Mesothelial cell of epicardium (in vitro differentiated cells): ENCODE measurements at places on chromosomes 12 and 14.

GRCh38 chr14:75375983-75376382 lies 51.8 kb upstream of the JDP2 start:
- no peak for DNase-seq
- H3K4me1 ChIP-seq: peaks cover 9% of the 10 kb centered on the region
- H3K27me3 ChIP-seq: peaks cover 6% of the 10 kb centered on the region
- no peaks in the 10 kb centered on the region for H3K36me3 ChIP-seq
- H3K27ac ChIP-seq: no peak overlapping the region

GRCh38 chr12:114697741-114698565 lies 14.0 kb upstream of the TBX3 start:
- peak overlapping the region; percentile 100 for H3K27ac ChIP-seq
- DNase-seq: no peak
- no peaks in the 10 kb centered on the region for H3K27me3 ChIP-seq
- H3K4me3 ChIP-seq: peak overlapping the region; percentile 92
- H3K4me1 ChIP-seq: peaks cover 88% of the 10 kb centered on the region
- no peaks in the 10 kb centered on the region for H3K36me3 ChIP-seq

DNA sequence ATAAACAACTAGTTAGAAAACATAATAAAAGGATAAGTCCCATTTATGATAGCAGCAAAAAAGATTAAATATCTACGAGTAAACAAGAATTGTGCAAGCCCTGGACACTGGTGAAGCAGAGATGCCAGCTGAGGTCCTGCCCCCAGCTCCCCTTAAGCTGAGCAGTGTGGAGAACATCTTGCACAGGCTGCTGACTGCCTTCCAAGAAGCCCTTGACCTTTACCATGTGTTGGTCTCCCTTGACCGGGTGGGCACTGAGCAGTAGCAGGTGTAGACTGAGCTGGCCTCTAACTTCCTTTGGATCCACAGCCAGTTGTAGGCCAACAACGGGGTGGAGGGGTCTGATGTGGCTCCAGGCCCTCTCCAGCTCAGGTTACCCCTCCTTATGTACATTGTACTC lies 47.7 kb upstream of the PAPLN start:
- H3K4me1 ChIP-seq: no peaks in the 10 kb centered on the region
- H3K4me3 ChIP-seq: no peak overlapping the region
- no peak for DNase-seq
- no peaks in the 10 kb centered on the region for H3K27me3 ChIP-seq
- peaks cover 41% of the 10 kb centered on the region for H3K36me3 ChIP-seq
- no peak overlapping the region for H3K27ac ChIP-seq

GRCh38 chr12:26205941-26206340 lies 10.6 kb downstream of the SSPN start:
- peaks cover 3% of the 10 kb centered on the region for H3K4me1 ChIP-seq
- no peak overlapping the region for H3K4me3 ChIP-seq
- H3K36me3 ChIP-seq: no peaks in the 10 kb centered on the region
- H3K27ac ChIP-seq: no peak overlapping the region

- peak overlapping the region; percentile 60 for H3K27ac ChIP-seq
- no peak overlapping the region for H3K4me3 ChIP-seq
- no peak for DNase-seq
- peaks cover 33% of the 10 kb centered on the region for H3K36me3 ChIP-seq
Measured at GRCh38 chr12:102051431-102051965, 10.3 kb downstream of the WASHC3 start.

DNA sequence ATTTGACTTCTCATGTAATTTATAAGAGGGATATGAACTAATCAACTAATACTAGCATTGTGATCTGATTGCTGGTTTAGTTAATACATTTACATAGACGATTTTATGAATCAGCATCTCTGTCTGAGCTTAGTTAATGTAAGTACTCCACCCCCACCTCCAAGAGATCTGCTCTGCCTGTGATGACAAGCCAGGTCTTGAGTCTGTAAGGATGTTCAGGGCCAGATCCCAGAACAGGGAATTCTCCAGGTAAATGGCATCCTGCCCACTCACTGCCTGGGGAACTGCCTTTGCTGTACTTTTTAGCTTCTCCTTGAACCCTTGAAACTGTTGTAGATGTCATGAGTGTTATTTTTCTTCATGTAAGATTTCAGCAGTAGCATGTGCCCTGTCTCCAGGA lies 289.8 kb downstream of the RGS6 start:
- H3K36me3 ChIP-seq: no peaks in the 10 kb centered on the region
- no peak for DNase-seq
- no peak overlapping the region for H3K4me3 ChIP-seq
- H3K27ac ChIP-seq: no peak overlapping the region

- H3K27ac ChIP-seq: peak overlapping the region; percentile 87
Measured at GRCh38 chr12:48924617-48925303, 532 bp downstream of the FKBP11 start.

- no peak overlapping the region for H3K27ac ChIP-seq
- peaks cover 25% of the 10 kb centered on the region for H3K4me1 ChIP-seq
- DNase-seq: no peak
- H3K36me3 ChIP-seq: peaks cover 2% of the 10 kb centered on the region
- no peaks in the 10 kb centered on the region for H3K27me3 ChIP-seq
Measured at GRCh38 chr12:11681207-11681606, 31.7 kb downstream of the ETV6 start.

- no peak for DNase-seq
- H3K4me3 ChIP-seq: no peak overlapping the region
- H3K27ac ChIP-seq: no peak overlapping the region
- H3K36me3 ChIP-seq: peaks cover 2% of the 10 kb centered on the region
- peaks cover 14% of the 10 kb centered on the region for H3K4me1 ChIP-seq
Measured at GRCh38 chr12:1099158-1099557, 108.1 kb downstream of the ERC1 start.

- peak overlapping the region; percentile 74 for H3K27ac ChIP-seq
- H3K27me3 ChIP-seq: no peaks in the 10 kb centered on the region
- H3K4me1 ChIP-seq: peaks cover 59% of the 10 kb centered on the region
- H3K36me3 ChIP-seq: no peaks in the 10 kb centered on the region
- no peak overlapping the region for H3K4me3 ChIP-seq
- no peak for DNase-seq
Measured at GRCh38 chr12:47825173-47825639, 5.5 kb upstream of the HDAC7 start.

DNA sequence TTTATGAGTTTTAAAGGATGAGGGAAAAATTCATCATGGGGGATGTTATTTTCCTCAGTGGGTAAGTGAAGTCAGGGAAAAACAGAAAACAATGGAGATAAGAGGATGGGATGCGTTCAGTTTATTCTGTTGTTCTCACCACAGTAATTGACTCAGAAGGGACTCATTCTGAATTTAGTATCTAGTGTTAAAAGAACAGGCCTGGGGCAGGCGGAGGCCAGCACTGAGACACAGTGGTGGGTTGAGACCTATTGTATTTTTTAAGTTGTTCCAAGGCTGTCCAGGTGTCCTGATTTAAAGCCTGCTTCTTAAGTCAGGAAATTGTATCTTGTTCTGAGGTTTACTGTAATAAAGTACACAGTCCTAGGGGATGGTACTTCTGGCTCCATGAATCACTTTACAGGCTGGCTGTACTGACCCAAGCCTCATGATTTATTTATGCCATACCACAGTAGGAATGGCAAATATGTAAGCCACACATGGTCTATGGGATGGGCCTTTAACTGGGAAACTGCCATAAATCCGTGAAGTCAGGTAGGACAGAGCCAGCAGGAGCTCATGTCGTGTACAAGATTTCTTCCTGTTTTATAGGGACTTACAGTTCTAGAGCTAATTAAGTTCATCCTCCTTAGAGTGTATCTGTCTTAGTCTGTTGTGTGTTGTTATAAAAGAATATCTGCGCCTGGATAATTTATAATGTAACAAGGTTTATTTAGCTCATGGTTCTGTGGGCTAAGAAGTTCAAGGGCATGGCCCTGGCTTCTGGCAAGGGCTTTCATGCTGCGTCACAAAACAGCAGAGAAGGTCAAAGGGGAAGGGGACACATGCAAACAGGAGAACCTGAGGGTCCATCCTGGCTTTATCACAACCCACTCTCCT lies 244.1 kb downstream of the FBXL14 start:
- H3K27ac ChIP-seq: peak overlapping the region; percentile 85
- no peaks in the 10 kb centered on the region for H3K27me3 ChIP-seq
- H3K4me3 ChIP-seq: no peak overlapping the region
- H3K36me3 ChIP-seq: peaks cover 10% of the 10 kb centered on the region

DNA sequence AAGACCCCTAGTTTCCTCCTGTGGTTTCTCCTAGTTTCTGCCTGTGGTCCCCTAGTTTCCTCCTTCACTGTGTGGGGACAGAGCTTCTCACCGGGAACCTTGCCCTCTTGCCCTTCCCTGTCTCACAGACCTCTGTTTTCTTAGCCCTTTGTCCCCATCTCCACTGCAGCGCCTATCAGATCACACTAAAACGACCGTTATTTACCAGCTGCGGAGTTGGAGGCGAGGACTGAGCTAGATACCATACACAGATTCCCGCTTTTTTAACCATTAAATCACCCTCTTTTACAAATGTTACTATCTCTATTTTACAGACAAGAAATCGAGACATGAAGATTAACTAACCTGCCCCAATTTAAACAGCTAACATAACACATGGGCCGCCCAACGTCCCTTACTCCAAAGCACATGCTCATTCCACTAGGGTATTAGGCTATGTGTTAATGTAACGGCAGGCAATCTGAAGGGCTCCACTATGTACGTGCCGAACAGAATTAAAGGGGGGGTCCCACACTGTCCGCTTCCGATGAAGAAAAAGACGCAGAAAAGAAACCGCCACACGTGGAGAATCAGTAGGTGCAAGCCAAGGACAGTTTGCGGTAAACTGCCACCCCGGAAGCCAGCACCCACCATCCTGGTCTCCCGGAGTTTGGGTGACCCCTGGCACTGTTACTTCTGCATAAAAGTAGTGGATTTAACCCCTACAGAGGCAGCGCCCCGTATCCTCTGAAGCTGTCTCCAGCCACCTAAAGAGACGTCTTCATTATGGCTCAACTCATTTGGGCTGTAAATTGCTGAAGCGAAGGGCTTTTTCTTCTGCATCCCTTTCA lies 1.9 kb upstream of the FKBP4 start:
- peaks cover 3% of the 10 kb centered on the region for H3K36me3 ChIP-seq
- peak overlapping the region; percentile 11 for H3K27ac ChIP-seq
- peak overlapping the region; percentile 69 for H3K4me3 ChIP-seq
- no peak for DNase-seq
- peaks cover 8% of the 10 kb centered on the region for H3K27me3 ChIP-seq

- no peak overlapping the region for H3K4me3 ChIP-seq
- peaks cover 15% of the 10 kb centered on the region for H3K27me3 ChIP-seq
- H3K27ac ChIP-seq: no peak overlapping the region
Measured at GRCh38 chr12:45596366-45596765, 133.1 kb upstream of the ARID2 start.

DNA sequence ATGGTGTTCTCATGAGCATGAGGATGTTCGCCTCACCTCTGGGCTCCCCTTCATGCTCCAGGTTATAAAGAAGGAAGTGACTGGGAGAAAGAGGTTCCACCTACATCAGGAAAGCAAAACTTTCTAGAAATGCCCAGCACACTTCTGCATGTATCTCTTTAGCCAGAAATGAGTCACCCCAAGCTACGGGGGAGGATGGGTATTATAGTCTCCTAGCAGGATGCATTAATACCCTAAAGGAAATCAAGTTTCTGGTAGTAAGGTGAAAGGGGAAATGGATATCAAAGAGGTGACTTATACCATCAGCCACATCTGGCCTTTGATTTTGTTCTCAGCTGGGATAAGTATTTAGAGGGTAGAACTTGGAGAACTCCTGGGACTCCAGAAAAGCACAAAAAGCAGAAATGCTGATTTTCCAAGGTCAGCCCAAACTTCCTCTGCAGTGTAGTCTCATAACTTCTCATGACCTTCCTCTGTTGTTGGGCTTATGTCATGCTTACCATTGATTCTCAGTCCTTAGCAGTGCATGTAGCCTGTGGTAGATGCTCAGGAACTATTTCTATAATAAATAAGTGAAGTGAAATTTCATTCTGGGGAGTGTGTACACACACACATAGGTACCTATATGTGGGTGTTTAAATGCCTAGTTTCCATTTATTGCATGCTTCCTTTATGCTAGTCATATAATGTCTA lies 209.4 kb upstream of the CRY1 start:
- no peak overlapping the region for H3K27ac ChIP-seq
- DNase-seq: no peak
- no peaks in the 10 kb centered on the region for H3K36me3 ChIP-seq
- no peak overlapping the region for H3K4me3 ChIP-seq
- H3K4me1 ChIP-seq: no peaks in the 10 kb centered on the region

GRCh38 chr14:55053018-55053417 lies 1.6 kb downstream of the MAPK1IP1L start:
- no peaks in the 10 kb centered on the region for H3K27me3 ChIP-seq
- H3K4me3 ChIP-seq: peak overlapping the region; percentile 92
- peak overlapping the region; percentile 98 for H3K27ac ChIP-seq
- peaks cover 32% of the 10 kb centered on the region for H3K4me1 ChIP-seq
- peaks cover 14% of the 10 kb centered on the region for H3K36me3 ChIP-seq
- no peak for DNase-seq

GRCh38 chr14:74691456-74691855 lies 21.4 kb downstream of the AREL1 start:
- H3K4me1 ChIP-seq: peaks cover under 1% of the 10 kb centered on the region
- no peak for DNase-seq
- no peaks in the 10 kb centered on the region for H3K27me3 ChIP-seq
- H3K27ac ChIP-seq: no peak overlapping the region
- H3K4me3 ChIP-seq: no peak overlapping the region

DNA sequence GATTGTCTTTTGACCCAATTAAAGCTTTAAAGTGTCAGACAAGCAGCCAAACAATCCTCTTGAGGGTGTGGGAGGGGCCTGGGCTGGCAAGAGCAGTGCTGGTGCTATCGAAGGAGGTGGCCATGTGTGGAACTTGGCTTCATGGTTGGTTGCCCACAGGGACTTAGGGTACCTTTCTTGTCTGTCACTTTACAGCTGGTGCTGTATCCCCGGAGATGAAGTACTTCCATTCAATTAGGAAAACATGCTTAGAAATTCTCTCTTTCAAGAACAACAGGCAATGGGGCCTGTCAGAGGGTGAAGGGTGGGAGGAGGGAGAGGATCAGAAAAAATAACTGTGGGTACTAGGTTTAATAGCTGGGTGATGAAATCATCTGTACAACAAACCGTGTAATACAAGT lies 86.5 kb downstream of the DAAM1 start:
- H3K4me3 ChIP-seq: no peak overlapping the region
- peaks cover 3% of the 10 kb centered on the region for H3K36me3 ChIP-seq
- no peaks in the 10 kb centered on the region for H3K27me3 ChIP-seq
- peak overlapping the region; percentile 12 for H3K27ac ChIP-seq

DNA sequence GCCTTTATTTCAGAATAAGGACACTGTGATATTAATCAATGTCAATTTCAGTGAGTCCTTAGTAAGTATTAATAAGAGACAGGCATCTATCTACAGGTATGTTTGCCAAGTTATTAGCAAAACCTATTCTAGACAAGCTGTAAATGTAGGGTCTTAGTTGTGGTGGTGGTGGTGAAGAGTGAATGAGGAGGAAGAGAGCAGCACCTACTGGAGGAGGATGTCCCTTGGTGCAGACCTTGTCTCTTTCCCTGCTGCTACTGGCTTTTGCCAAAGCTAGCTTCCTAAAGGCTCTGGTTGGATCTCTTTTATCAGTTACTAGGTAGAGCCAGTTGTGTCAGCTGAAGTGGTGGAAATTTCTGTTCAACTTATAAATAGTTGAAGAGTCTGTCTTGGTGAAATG lies 304.8 kb upstream of the ATP2B1 start:
- no peak overlapping the region for H3K27ac ChIP-seq
- H3K4me1 ChIP-seq: peaks cover 29% of the 10 kb centered on the region
- H3K36me3 ChIP-seq: no peaks in the 10 kb centered on the region
- no peaks in the 10 kb centered on the region for H3K27me3 ChIP-seq
- DNase-seq: no peak

GRCh38 chr14:59870277-59871165 lies at the start of gene RTN1:
Gene RTN1 (minus strand): TSS chr14:59870776. CDS start chr14:59870630, 146 bp downstream.
- peak; percentile 56 for DNase-seq
- peaks cover 88% of the 10 kb centered on the region for H3K27me3 ChIP-seq
- peak within 1 kb of the TSS; percentile 81 for H3K4me3 ChIP-seq
- no peak within 1 kb of the TSS for H3K27ac ChIP-seq
